Activated CD4-positive, alpha-beta T cell treated with anti-CD3 and anti-CD28 coated beads, Interleukin-2, amount 10 ng/mL, durations not matched to agents 7 days and 5 days (primary cell): ENCODE measurements at places on chromosomes 7 and 10. TPM values are rescaled to one million over a fixed set of nuclear protein-coding genes. Genes with fewer than 3 reads are reported as not detected.

DNA sequence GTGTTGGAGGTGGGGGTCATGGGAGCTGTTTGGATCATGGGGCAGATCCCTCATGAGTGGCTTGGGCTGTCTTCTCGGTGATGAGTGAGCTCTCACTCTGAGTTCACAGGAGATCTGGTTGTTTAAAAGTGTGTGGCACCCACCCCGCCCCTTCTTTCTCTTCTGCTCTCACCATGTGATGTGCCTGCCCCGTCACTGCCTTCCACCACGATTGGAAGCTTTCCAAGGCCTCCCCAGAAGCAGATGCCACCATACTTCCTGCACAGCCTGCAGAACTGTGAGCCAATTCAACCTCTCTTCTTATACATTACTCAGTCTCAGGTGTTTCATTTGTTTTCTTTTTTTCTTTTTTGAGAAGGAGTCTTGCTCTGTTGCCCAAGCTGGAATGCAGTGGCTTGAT, 170.0 kb downstream of the PTPN20 start:
- H3K36me3 ChIP-seq: no peaks in the 10 kb centered on the region
- no peak overlapping the region for H3K4me3 ChIP-seq
- peaks cover 7% of the 10 kb centered on the region for H3K4me1 ChIP-seq
- H3K27me3 ChIP-seq: no peaks in the 10 kb centered on the region

DNA sequence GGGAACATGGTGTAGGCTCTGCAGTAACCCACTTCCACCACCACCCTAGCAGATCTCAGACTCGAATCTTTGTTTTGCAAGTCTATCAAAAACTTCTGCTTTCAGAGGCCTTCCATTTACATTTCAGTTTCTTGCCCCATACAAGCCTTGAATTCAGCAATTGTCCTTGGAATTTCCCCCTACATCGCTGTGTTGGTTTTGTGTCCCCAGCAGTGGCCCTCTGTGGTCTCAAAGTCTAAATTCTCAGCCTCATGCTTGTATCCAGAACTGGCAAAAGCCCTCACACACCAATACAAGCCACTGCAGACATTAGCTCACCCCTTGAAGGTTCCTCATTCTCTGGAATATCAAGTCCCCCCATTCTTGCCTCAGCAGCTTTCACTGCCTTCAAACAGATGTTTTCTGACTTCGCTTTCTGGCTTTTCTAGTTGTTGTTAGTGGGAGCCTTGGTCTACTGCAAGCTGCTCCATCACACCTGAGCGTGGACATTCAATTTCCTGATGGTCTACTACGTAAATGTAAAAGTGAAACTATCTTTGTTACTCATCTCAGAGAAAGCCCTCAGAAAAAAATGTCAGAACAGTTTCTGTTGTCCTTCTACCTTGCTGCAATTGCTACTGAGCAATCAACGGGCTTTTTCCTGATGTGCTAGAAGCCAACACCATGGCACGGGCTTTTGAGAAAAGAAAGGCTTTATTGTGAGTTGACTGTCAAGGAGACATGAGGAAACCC, 1.8 kb upstream of the NUB1 start:
- H3K27me3 ChIP-seq: no peaks in the 10 kb centered on the region
- peak overlapping the region; percentile 86 for H3K4me3 ChIP-seq
- peak overlapping the region; percentile 85 for H3K27ac ChIP-seq
- H3K4me1 ChIP-seq: peaks cover 28% of the 10 kb centered on the region
- DNase-seq: peak; percentile 32

DNA sequence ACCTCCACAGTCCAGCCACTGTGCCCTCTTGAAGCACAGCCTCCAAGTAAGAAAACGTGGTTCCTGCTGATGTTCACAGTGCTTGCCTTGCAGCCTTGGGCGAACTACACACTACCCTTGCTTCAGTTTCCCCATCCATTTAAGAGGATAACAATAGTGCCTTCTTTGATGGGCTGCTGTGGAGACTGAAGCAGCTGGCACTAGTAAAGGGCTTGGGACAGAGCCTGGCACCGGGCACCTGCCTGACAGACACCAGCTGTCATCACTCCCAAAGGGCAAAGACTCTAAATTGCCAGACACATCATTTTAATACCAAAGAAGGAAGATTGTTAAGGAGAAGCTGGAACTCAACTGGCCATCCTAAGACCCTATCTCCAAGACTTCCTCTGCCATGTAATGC, 3.1 kb upstream of the C10orf90 start:
- no peaks in the 10 kb centered on the region for H3K36me3 ChIP-seq
- H3K4me3 ChIP-seq: no peak overlapping the region
- no peaks in the 10 kb centered on the region for H3K4me1 ChIP-seq
- no peak overlapping the region for H3K27ac ChIP-seq

DNA sequence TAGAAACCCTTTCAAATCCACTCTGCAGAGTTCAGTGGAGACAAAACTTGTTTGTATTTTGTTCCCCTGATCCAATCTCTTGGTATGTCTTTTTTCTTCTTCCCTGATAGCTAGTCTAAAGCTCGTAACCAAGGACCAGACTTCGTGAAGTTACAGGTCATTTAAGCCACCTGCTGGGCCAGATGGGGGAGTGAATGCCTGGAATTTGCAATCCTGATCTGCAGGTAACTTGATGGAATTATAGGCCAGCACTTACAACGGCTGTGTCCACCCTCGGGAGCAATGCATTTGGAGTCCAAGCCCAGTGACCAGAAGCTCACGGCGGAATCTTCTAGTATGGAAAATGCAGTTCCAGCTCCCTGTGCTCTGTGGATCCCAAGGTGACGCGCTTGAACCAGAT, 566.9 kb downstream of the TCERG1L start:
- no peaks in the 10 kb centered on the region for H3K27me3 ChIP-seq
- no peaks in the 10 kb centered on the region for H3K36me3 ChIP-seq
- DNase-seq: no peak
- H3K27ac ChIP-seq: no peak overlapping the region
- H3K4me1 ChIP-seq: no peaks in the 10 kb centered on the region

DNA sequence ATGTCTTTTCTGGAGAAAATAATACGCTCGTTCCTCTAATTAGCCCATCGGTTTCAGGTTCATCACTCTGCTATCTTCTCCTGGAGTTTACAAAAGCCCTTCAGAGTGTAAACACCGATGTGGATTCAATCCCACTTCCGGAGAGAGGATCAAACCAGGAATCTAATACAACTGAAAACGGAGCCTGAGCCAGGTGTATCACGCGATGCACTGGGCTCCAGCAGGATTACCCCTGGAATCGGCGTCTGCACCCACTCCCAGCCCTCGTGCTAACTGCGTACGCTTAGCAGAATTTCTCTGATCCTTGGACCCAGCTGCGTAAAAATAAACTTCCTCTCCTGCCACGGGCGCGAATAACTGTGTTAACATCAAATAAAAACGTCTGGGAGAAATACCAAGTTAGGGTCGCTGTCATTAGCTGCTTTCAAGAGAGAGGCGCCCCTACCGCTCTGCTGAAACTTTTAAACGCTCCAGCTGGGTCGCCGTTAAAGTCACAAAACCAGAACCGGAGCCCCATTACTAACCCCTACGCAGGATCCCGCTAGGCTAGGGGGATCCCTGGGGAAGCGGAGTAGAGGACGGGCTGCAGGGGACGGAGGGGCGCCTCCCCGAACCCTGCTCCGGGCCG, 502 bp downstream of the ZNF3 start:
- peak overlapping the region; percentile 80 for H3K4me3 ChIP-seq
- H3K27ac ChIP-seq: peak overlapping the region; percentile 83
- H3K36me3 ChIP-seq: peaks cover 22% of the 10 kb centered on the region
- peaks cover 3% of the 10 kb centered on the region for H3K27me3 ChIP-seq
- peaks cover 33% of the 10 kb centered on the region for H3K4me1 ChIP-seq

DNA sequence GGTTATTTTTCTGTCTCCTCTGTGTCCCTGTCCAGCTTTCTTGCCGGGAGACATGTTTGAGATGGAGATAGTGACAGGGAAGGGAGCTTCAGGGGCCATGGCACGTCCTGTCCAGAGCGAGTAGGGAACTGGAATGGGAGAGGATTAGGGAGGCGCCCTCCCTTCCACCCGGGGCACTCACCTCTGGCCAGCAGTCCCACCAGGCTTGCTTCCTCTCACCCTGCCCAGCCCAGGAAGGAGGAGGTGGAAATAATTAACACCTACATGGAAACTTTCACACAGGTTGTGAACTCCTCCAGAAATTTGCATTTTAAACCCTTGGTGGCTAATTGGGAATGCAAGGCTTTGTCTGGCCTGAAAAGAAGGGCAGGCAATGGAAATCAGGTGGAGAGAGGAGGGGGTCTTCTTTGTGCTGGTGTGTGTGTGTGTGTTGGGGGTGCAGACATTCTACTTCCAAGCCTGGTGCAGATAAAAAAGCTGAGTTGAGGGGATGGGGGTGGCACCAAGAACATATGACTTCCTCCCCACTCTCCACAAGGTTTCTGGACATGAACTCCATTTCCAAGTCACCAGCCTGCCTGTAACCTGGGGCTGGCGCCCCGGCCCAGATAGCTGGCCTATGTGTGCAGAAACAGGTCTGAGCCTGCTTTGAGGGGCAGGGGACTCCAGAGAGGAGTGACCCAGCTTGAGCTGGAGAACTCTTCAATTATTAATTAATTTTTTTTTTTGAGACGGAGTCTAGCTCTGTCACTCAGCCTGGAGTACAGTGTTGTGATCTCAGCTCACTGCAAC, 199.4 kb downstream of the CYP26A1 start:
- no peak for DNase-seq
- H3K4me1 ChIP-seq: peaks cover 1% of the 10 kb centered on the region
- no peaks in the 10 kb centered on the region for H3K36me3 ChIP-seq
- H3K27ac ChIP-seq: no peak overlapping the region

HABP2 gene
- not detected for total RNA-seq
